Right cardiac atrium (tissue), 5 donors: ENCODE measurements at places on chromosomes 16 and 17. TPM values are rescaled to one million over a fixed set of nuclear protein-coding genes. Genes with fewer than 3 reads are reported as not detected.

CHP2 gene
- polyA plus RNA-seq: 0.07 TPM

KIF2B gene
- not detected for polyA plus RNA-seq

TRIM47 gene
- polyA plus RNA-seq: 19.2 TPM

SLC5A10 gene
- 0.61 TPM for polyA plus RNA-seq

UQCRC2 gene
- polyA plus RNA-seq: 321 TPM

ARHGDIG gene
- 7.7 TPM for polyA plus RNA-seq

PERCC1 gene
- 0.18 TPM for polyA plus RNA-seq

ASB16 gene
- 5.4 TPM for polyA plus RNA-seq

TP53TG3D gene
- 0.86 TPM for polyA plus RNA-seq

CCL13 gene
- 2.0 TPM for polyA plus RNA-seq

ATAD5 gene
- 0.29 TPM for polyA plus RNA-seq

MAP2K6 gene
- polyA plus RNA-seq: 0.72 TPM

TIMM22 gene
- polyA plus RNA-seq: 14.2 TPM

NLRC5 gene
- 8.2 TPM for polyA plus RNA-seq

HYDIN gene
- 0.57 TPM for polyA plus RNA-seq

CFAP97D1 gene
- polyA plus RNA-seq: 0.02 TPM

FOXN1 gene
- not detected for polyA plus RNA-seq

C17orf67 gene
- polyA plus RNA-seq: 0.43 TPM

EMP2 gene
- 34.4 TPM for polyA plus RNA-seq

TPSB2 gene
- polyA plus RNA-seq: 1.8 TPM
